ENCODE measurements at places on chromosomes 16 and 17. TPM values are rescaled to one million over a fixed set of nuclear protein-coding genes. Genes with fewer than 3 reads are reported as not detected.

The CYGB gene
- 0.11 TPM for total RNA-seq

The PSME3 gene
- 142 TPM for total RNA-seq

The ABI3 gene
- 44.0 TPM for total RNA-seq

The PRAC1 gene
- not detected for total RNA-seq

The COTL1 gene
- 887 TPM for total RNA-seq

The TSNAXIP1 gene
- total RNA-seq = 0.36 TPM

The KRTAP1-5 gene
- total RNA-seq = not detected

The HBQ1 gene
- not detected for total RNA-seq

The CLEC10A gene
- total RNA-seq = not detected

The GINS2 gene
- 53.7 TPM for total RNA-seq

The MMP25 gene
- total RNA-seq = 75.1 TPM

The DPEP3 gene
- not detected for total RNA-seq

The MSLN gene
- total RNA-seq = 0.18 TPM

The MRM3 gene
- 17.6 TPM for total RNA-seq

The KDM6B gene
- 13.9 TPM for total RNA-seq

The LONP2 gene
- 55.4 TPM for total RNA-seq

Data from T-helper 2 cell treated with Interferon-gamma antibody and Interleukin-4, amounts not matched to agents 100 ng/mL and 5 ng/mL, for 36 hours (primary cell).